Neural crest cell (in vitro differentiated cells): ENCODE measurements at places on chromosomes 5 and 9.

DNA sequence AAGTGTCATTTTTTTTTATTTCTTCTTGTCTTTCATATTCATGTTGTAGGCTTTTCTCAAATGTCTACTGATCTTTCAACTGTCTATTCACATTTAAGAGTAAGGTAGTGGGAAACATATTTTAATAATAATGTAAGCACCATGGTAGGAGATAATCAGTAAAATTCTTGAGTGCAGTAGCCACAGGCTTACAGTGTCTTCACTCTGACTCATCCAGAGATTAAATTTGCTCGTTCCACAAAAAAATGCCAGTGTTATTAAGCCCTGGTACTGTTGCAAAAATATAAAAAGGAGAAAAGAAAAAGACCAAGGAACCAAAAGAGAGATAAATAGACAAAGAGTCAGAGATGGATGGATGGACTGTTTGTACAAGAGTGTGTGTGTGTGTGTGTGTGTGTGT is 43.0 kb downstream of the PARP8 start:
- DNase-seq = no peak

DNA sequence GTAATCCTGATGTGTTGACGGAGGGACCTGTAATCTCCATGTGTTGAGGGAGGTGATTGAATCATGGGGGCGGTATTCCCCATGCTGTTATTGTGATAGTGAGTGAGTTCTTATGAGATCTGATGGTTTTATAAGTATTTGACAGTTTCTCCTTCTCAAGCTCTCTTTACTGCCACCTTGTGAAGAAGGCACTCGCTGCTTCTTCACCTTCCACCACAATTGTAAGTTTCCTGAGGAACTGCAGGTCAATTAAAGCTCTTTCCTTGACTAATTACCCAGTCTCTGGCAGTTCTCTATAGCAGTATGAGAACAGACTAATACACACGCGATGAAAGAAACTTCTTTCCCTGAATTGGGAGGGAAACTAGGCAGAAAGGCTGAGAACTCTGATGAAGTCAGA is 141.1 kb upstream of the RAD23B start:
- DNase-seq = no peak

DNA sequence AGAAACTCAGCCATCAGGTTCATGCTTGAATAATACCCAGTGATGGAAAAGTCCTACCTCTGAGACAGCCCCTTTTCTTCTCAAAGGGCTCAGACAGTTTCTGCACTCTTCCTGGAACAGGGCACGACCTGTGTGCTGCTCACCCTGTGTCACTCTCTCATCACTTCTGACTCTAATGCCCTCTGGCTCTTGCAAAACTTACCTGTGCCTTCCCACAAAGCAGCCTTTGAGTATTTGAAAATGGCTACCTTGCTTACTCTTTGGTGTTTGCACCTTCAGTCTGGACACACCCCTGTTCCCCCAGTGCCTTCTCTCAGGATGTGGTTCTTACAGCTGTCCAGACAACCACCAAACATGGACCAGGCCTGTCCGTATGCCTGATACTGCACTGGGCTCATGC is 171.4 kb downstream of the GRIA1 start:
- DNase-seq = no peak

DNA sequence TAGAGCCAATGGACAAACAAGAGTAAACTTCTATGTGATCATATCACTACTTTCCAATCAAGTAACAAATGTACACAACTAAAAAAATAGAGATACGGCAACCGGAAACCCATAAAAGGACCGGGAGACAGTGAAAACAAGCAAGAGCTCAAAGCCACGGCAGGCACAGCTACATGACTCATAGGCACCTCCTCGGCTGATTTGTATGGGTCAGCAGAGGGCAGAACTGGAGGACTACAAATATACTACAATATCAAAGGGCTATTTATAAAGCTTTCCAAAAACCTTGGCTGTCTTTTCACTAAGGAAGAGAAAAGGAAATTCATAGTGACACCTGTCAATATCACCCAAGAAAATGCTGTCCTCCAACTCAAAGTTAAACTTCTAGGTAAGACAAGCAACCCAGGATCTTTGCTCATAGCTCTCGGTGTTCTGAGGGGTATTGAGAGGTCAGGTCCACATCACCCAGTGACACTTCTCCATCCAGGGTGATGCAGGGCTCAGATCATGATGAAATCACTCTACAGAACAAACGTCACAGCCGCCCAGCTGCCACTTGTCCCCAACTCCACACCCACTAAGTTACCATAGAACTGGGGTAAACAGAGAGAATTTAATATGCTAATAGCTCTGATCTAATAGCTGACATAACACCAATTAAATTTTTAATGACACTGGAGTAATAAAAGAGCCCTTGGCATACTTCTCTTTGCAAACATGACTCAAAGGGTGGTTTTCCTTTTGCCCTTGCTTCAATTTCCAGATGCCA is 41.3 kb downstream of the PFDN1 start:
- DNase-seq = no peak
